ENCODE measurements at places on chromosomes 6 and 20.
A peak's percentile ranks its signal among the peaks of the same experiment; 100 is the strongest.

DNA sequence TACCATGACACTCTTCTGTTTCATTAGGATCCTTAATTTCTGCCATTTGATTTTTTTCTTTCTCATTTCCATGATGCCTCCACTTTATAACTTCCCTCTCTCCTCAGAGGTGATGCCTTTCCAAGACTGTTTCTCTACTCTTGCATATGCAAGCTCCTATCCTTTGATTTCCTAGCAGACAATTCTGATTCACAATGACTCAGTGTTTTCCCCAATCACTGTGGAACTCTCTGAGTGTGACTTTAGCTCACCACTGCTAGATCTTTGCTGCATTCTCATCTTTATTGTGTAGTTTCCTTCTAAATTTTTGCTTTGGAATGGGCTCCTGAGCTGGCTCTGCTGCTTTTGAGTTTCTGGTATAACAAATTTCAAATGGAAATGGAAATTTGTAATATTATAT lies 184.9 kb downstream of the TINAG start:
- no peak for DNase-seq

DNA sequence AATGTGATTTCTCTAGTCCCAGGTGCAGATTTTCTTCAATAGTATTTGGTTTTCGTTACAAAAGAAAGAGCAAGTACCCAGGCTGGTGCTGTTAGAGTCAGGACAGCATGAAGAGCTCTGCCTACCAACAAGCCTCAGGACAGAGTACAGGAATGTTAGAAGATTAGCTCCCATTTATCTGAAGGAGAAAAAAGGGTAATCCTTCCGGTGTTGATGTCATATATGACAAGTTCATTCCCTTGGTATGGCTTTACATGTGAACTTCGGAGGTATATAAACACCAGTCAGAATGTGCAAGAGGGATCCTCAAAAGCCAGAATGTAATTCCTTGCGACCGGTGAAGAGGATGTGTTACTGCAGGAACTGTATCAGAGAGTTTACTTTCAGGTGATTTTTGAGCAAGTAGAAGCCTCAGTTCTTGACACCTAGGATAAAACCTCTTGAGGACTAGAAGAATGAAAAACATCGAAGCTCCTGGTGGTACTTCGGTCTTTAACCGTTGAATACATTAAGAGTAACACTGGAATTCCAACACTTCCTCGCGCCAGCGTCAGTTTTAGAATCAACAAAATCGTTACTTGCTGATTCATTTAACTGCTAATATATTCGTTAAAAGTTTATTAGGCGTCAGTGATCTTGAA lies 194.2 kb upstream of the ZNF184 start:
- no peak for DNase-seq

DNA sequence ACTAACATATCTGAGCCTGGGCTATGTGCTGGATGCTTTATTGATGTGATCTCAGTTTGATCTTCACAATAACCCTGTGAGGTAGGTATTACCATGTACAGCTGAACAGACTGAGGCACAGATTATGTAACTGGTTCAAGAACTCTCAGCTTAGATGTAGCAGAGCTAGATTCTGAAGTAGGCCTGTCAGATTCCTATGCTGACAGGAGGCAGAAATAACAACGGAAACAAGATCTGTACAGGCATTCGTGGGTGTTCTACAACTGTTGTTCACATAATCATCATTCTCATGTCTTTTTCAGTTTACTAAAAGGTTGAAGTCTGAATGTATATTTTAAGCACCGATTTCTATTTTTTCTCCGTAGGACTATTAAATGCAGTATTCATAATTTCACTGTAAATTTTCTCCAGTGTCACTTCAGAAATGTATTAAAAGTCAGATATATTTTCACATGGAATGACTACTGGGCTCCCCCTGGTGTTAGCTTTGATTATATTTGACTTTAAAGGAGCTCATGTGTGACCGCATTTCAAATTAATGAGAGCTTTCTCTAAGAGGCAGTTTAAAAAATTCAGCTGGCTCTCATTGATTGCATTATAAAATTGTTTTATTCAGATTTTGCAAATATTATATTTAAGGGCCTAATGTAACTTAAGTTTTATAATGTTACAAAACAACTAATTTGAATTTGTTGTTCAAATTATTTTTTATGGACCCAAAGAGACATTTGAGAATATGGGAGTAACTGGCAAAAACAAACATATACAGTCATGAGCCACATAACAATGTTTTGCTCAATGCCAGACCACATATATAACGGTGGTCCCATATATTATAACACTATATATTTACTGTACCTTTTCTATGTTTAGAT lies 36.4 kb upstream of the SLC17A4 start:
- DNase-seq: peak; percentile 80

DNA sequence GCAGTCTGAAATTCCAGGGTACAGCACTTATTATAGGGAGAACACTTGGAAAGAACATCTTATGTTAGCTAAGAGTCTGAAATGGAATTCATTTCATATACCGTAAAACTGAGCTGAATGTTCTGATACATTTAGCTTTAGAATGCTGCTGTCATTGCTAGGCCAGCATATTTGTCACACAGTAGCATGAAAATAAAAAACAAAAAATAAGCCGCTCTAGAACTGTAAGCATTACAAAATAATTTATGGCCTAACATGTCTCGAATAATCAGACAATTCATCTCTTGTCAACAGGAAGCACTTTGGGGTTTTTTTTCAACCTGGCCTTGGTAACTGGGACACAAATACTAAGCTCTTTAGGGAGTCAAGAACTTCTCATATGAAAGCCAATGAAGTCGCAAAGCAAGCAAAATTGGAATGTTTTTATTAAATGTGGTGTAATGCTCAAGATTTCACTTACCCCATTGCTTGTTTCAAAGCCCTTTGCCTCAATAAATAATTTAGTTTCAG lies 115.7 kb downstream of the PHACTR1 start:
- DNase-seq: peak; percentile 7

GRCh38 chr20:57691699-57692098 lies 18.1 kb downstream of the PMEPA1 start:
- no peak for DNase-seq

- DNase-seq: peak; percentile 68
Observed at GRCh38 chr20:48921883-48922820, 641 bp downstream of the ARFGEF2 start.

DNA sequence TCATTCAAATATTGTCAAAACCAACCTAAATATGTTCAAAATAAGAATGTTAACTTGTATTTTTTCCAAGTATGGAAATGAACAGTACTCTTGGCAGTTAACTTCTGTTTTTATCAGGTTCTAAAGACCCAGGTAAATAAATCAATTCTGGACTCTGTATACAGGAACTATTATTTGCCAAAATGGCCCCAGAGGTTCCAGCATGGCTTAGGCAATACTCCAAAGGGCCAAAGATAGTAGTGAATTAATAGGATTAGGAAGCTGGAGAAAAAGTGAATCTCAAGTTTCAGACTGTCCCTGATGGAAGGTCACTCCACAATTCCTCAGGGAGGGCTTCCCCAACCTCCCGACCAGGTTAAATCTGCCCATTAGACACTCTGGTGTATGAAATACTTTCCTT lies 6.7 kb downstream of the BACH2 start:
- DNase-seq: no peak

DNA sequence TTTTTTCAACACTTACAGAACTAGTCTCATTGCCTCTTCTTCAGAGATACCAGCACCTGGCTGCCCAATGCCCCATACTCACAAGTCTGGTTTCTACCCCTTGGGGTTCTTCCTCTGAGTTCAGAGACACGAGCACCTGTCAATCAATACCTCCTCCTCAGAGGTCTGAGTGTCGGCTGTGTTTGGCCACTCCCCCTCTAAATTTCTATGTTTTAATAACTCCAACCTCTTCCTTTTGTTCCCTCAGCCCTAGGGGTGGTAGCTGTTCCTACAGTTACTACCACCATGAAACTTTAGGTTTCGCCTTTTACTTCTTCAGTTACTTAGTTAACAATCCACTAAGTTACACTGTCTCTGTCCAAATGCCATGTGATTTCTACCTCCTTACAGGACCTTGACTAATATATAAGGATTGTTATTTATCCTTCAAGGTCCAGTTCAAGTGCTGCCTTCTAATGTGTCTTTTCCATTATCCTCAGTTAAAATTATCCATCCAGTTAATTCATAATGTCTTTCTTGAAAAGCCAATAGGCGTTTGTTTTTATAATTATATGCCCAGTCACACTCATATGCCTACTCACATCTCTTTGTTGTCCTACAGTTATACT lies 14.6 kb upstream of the PHF20 start:
- DNase-seq: no peak

GRCh38 chr6:53244399-53244931 lies 95.8 kb upstream of the GCM1 start:
- DNase-seq: no peak

- no peak for DNase-seq
Observed at GRCh38 chr6:77073410-77073760, 389.9 kb downstream of the HTR1B start.

GRCh38 chr6:130713144-130713543 lies 114.1 kb upstream of the SMLR1 start:
- DNase-seq: no peak

- DNase-seq: no peak
Observed at GRCh38 chr6:1997702-1998101, 247.7 kb downstream of the GMDS start.

DNA sequence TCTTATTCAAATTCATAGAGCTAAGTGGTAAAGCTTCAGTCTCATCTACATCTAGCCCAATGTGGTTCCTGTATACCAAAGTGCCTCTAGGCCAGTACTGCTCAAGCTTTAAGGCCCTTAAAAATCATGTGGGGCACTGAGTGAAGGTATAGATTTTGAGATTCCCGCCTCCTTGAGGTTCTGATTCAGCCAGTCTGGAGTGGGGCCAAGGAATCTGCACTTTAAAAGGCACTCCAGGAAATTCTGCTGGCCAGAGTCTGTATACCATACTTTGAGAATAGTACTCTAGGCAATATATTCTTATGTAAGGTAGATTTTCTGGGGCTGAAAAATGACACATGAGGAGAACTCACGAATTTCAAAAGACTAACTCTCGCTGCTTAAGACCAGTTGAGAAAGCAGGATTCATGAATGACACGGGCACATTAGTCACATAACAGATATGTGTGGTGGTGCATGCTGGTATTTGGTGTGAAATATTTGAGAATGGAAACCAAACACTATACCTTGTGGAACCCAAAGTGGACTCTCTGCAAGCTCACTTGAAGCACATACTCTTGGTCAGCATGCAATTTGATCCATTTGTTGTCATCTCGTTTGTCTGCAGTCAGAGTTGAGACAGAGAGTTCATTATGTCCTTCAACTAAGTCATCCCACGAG lies 47.6 kb upstream of the SIM1 start:
- no peak for DNase-seq

- DNase-seq: no peak
Observed at GRCh38 chr6:44503471-44503870, 116.0 kb downstream of the CDC5L start.

- no peak for DNase-seq
Observed at GRCh38 chr20:5008759-5009158, 7.4 kb upstream of the SLC23A2 start.
